T-helper 1 cell treated with Interleukin-12 subunit alpha and Interleukin-12 subunit beta and Interleukin-4 antibody, amounts not matched to agents 30 ng/mL and 1 ng/mL, for 36 hours (primary cell): ENCODE measurements at places on chromosomes 2 and 18. TPM values are rescaled to one million over a fixed set of nuclear protein-coding genes. Genes with fewer than 3 reads are reported as not detected.

Gene ZC3H8
- total RNA-seq, result 20.4 and 22.3 TPM in 2 replicates

Gene CHPF
- total RNA-seq, result 19.5 and 21.1 TPM in 2 replicates

Gene DLX2
- total RNA-seq, result not detected in 2 replicates

Gene EFHD1
- 0.86 and 1.3 TPM in 2 replicates for total RNA-seq

Gene CDH20
- not detected in 2 replicates for total RNA-seq

Gene TMEM178A
- total RNA-seq, result not detected in 2 replicates

Gene RBM43
- total RNA-seq, result 4.6 and 5.1 TPM in 2 replicates

Gene CRYGC
- total RNA-seq, result not detected in 2 replicates

Gene FAM124B
- 0.39 and 0.42 TPM in 2 replicates for total RNA-seq

Gene SKOR2
- total RNA-seq, result not detected in 2 replicates

Gene CCDC138
- total RNA-seq, result 9.3 and 12.5 TPM in 2 replicates

Gene PHLPP1
- total RNA-seq, result 7.5 and 8.1 TPM in 2 replicates

Gene ALK
- total RNA-seq, result not detected in 2 replicates

Gene SERPINB7
- total RNA-seq, result not detected in 2 replicates
